Lung (tissue), 17 donors: ENCODE measurements at places on chromosomes 16 and 17. TPM values are rescaled to one million over a fixed set of nuclear protein-coding genes. Genes with fewer than 3 reads are reported as not detected.
A peak's percentile ranks its signal among the peaks of the same experiment; 100 is the strongest.

DNA sequence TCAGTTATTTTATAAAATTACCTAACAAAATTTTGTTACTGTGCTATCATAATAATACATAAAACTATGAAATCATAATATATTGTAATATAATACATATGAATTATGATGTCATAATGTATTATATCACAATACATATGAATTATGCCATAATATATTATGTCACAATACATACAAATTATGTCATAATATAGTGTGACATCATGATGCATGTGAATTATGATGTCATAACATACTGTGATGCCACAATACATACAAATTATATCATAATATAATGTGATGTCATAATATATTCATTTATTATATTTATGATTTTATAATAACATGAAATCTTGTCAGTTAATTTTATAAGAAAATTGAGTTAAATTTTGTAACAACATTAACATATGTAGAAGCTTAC, 2021.6 kb downstream of the TP53TG3F start:
- no peak overlapping the region for H3K27ac ChIP-seq
- DNase-seq: no peak
- H3K4me1 ChIP-seq: no peaks in the 10 kb centered on the region
- no peak overlapping the region for H3K4me3 ChIP-seq

- peaks cover 3% of the 10 kb centered on the region for H3K36me3 ChIP-seq
- H3K27me3 ChIP-seq: no peaks in the 10 kb centered on the region
- peak; percentile 63 for DNase-seq
- peaks cover 18% of the 10 kb centered on the region for H3K4me1 ChIP-seq
- H3K27ac ChIP-seq: peak overlapping the region; percentile 65
- no peak overlapping the region for H3K4me3 ChIP-seq
These were observed 9.3 kb downstream of the HEXIM2 start for GRCh38 chr17:45170931-45171337.

DNA sequence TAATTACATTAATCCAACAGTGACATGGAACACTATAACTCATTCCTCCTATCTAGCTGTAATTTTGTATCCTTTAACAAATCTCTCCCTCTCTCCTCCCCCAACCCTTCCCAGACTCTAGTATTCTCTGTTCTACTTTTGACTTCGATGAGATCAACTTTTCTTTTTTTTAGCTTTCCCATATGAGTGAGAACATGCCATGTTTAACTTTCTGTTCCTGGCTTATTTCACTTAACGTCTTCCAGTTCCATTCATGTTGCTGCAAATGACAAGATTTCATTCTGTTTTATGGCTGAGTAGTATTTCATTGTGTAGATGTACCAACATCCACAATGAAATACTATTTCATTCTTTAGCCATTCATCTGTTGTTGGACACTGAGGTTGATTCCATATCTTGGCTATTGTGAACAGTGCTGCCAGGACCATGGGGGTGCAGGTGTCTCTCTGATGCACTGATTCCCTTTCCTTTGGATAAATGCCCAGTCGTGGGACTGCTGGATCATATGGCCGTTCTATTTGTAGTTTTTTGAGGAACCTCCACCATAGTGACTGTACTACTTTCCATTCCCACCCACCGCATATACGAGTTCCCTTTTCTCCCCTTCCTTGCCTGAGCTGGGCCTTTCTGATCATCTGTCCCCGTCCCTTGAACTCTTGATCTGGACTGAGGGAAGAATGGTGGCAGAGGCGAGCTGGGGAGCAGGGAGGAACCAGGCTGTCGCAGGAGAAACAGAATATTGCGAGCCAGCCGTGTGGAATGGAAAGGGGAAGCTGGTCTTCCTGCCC, 7.7 kb upstream of the CEP295NL start:
- no peaks in the 10 kb centered on the region for H3K27me3 ChIP-seq
- no peak overlapping the region for H3K27ac ChIP-seq
- DNase-seq: peak; percentile 18
- H3K4me3 ChIP-seq: no peak overlapping the region
- H3K36me3 ChIP-seq: no peaks in the 10 kb centered on the region

DNA sequence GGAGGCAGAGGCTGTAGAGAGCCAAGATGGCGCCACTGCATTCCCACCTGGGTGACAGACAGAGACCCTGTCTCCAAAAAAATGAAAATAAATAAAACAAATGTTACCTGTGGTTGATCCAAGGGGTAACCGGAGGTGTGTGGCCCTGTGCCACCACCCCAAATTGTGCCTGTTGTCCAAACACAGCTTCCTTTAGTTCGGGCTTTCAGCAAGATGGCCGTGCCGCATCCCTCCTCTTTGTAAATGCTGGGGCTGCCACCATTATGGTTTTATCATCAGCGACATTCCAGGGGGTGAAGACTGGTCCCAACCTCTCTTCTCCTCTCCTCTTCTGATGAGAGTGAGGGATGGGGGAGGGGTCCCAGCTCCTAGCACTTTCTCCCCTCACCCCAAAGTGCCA, at the start of gene C16orf92:
TSS of gene C16orf92 (plus strand) at position 312 of the 400 bp plus-strand sequence. CDS start 143 bp downstream, outside the sequence.
- no peak for DNase-seq
- H3K27me3 ChIP-seq: no peaks in the 10 kb centered on the region
- H3K4me1 ChIP-seq: no peaks in the 10 kb centered on the region
- H3K4me3 ChIP-seq: no peak within 1 kb of the TSS

Gene TMEM100
- total RNA-seq: 92.1 TPM
